ENCODE measurements at places on chromosomes 2 and 18. TPM values are rescaled to one million over a fixed set of nuclear protein-coding genes. Genes with fewer than 3 reads are reported as not detected.

DNA sequence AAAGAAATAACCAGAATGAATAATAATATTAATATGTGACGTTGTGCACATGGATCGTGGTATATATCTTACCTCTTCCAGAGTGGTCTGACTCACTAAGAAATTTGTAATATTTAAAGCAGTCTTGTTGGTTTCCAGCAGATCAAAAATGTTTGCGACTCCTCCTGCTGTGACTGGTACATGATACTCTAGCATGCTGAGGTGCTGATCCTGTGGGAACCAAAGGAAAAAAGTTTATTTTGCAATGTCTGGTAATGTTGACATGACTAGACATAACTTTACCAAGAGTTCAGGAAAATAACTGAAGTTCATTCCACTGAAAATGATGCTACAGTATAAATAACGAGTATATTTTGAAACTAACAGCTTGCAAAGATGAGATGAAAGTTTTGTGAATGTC, 124.5 kb upstream of the BARD1 start:
- no peak for DNase-seq

Gene AGAP1
- total RNA-seq = 25.4 TPM

Gene FBXO36
- 0.65 TPM for total RNA-seq

DNA sequence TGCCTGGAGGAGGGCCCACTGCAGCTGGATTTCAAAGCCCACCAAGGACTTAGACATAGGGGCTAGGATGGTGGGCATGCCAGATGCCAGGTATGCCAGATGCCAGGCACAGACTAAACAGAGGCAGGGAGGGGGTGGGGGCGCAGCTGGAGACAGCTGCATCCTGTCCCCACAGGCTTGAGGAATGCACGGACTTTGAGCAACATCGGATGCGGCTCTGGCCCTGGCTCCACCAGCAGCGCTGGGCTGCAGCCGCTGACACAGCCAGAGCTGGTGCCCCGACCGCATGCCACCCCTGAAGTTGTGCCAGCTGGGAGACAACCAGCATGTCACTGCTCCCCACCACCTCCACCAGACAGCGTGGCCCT, 39.5 kb downstream of the AQP12A start:
- DNase-seq = no peak

Gene LYPD1
- total RNA-seq = not detected

Gene PXDN
- 15.6 TPM for total RNA-seq

DNA sequence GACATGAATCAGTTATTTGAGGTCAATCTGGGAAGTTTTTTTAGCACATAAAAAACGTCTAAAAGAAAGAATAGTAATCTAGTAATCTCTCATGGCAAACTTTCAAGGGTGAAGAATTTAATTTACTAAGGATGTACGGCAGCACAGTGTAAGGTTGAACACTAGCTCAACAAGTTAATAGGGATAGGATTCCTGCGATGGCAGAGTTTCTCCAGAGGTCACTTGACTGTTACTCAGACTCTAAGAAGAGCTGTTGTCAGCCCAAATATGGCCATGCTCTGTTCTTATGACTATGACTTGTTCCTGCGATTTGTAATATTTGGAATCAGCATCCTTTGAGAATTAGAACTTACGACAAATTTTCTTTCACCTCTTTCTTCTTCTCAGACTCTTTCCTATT, 553.3 kb upstream of the TNP1 start:
- no peak for DNase-seq

Gene NEU4
- total RNA-seq = not detected

Gene FSHR
- 0.46 TPM for total RNA-seq

Gene GALNT14
- total RNA-seq = 0.67 TPM

Gene TTC31
- total RNA-seq = 8.4 TPM

DNA sequence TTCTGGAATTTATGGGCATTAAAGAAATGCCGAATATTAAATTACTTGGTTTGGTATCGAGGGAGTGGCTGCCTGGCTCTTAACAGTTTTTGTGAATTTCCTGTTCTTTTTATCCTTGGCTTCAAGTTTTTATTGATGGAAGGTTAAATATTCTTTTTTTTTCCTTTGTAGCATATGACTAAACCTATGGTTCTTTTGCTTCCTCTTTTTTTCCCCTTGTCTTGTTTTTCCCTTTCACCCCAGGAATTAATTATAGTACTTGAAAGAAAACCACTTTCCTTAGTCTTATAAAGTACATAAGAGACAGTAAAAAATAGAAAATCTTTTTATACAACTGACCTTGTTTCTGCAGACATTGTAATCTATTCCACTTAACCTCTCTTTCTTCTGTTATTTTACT, 42.4 kb downstream of the MGAT5 start:
- DNase-seq = no peak

GRCh38 chr18:79583984-79584401, 95.6 kb upstream of the CTDP1 start:
- DNase-seq = peak; percentile 34

GRCh38 chr18:36775396-36775795, 53.4 kb downstream of the TPGS2 start:
- no peak for DNase-seq

DNA sequence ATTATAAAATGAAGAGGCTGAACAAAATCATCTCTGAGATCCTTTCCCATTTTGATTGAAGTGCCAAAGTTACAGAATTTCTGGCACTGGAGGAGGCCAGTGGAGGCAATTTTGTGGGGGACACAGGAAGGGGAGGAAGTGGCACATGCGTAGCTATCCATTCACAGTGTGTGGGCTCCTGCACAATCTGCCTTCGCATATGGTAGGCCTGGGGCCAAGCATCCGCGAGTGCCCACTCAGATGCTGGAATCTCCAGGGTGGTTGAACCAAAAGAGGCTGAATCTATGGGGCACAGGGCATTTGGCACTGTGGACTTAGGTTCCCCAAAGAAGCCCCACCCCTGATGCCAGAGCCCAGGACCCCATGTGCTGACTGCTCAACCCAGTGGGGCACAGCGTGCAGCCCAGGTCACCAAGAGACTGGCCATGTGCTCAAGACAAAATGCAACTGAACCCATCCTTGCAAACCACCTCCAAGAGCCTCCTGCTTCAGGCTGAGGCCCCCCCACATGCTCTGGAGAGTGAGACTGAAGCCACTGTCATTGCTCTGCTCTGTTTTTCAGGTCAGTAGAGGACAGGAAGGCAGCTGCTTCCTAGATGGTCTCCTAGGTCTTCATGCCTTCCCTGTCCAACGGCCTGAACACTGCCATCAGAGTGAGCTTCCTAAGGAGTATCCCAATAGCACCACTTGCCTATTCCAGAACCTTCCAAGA, 28.5 kb downstream of the ST8SIA5 start:
- DNase-seq = no peak

DNA sequence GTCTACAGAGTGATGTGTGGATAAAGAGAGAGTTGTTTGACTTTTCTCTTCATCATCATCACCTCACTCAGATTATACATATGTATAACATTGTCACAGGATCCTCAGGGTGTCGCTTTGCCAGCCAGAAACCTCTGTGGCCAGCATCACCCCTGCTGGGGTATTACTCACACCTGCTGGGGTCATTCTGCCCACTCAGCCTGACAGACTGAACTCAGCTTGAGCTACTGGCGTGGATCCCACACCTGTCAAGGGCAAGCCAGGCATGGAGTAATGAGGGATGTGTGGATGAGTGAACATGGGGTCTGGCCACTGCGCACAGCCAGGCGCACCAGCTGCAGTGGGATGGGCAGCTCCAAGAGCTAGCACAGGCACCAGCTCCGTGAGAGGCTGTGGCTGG, 870.6 kb downstream of the CBLN2 start:
- DNase-seq = no peak

DNA sequence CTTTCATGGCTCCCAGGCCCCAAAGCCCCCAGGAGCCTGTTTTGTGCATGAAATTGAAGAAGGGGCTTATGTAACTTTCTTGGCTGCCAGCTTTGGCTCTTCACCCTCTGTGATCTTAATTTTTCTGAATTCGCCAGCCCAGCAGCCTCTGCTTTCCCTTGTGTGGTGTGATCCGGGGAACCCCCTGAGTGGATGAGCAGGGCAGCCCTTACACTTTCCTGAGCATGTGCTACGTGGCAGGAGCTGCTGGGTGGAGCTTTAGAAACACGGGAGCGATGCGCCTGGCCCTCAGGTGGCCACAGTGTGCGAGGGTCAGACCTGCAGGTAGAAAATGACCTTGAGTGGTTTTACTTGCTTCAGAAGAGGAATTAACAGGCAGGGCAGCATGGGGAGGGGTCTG, 76.4 kb upstream of the MCFD2 start:
- DNase-seq = no peak

DNA sequence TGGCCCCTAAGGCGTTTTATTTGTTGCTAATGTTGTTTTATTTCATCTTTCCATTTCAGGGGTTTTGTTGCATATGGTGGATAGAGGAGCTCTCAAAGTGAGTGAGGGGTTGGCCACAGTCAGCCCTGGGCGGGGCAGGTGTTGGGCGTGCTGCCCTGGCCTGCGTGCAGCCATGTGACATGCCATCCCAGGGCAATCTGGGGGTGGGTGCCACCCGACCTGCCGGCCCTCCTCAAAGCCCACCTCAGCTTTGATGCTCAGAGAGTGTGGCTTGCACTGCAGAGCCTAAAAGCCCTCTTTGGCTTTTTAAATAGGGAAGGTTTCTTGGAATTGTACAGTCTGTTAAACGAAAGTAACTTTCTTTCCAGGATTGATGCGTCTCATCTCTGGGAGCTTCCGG, 18.4 kb downstream of the TSHZ1 start:
- no peak for DNase-seq

DNA sequence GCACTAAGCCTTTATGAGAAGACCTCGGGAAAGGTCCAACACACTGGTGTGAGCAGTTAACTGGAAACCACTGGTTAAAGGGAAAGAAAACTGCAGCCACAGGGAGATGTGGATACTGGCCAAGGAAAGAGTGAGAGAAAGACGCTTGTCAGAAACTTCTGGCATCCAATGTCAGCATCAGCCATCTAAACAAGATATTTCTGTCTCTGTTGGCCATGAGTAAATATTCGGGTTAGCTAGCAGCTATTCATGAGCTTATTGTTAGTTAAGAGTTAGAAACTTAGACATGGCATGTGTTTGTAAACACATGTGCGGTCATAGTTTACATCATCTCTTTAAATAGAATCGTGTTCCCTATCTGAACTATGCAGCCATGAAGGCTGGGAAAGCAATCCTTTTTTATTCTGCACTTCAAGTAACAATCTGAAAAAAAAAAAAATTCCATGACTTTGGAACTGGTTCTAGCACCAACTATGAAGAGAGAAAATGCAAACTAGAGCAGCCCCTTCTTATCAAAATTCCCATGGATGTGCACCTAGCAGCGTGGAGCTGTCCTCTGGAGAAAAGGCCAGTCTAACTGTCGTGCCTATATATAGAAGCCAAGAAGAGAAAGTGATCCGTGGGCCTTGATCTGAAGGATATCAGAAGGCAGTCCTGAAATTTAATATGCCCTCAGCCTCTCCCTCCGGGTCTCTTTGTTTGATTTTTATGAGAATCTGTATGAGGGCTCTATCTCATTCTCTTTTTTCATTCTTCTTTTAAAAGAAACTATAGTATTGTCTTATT, 84.0 kb upstream of the RFX8 start:
- no peak for DNase-seq

- no peak for DNase-seq
Measured at GRCh38 chr2:14544247-14544646, 88.3 kb upstream of the LRATD1 start.

DNA sequence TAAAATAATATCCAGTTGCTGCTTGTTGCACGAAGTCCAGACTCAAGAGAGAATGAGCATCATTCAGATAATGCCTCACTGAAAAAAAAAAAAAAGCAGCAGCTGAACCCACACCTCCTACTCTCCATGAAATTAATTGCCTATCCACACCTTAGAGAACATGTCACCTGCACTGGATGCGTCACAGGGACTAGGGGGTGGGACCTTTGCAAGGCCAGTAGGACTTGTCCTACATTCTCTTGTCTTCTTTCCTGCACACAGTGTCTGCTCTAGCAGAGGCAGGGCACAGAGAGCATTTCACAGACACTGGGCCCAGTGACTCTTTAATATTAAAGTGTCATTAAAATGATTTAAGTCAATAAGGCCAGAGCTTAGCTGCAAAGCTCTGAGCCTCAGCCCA, at the start of gene ABCA12:
TSS of gene ABCA12 (minus strand) at position 148 of the 400 bp plus-strand sequence. CDS start 418 bp downstream, outside the sequence.
- no peak for DNase-seq

Gene CNDP1
- total RNA-seq = not detected

DNA sequence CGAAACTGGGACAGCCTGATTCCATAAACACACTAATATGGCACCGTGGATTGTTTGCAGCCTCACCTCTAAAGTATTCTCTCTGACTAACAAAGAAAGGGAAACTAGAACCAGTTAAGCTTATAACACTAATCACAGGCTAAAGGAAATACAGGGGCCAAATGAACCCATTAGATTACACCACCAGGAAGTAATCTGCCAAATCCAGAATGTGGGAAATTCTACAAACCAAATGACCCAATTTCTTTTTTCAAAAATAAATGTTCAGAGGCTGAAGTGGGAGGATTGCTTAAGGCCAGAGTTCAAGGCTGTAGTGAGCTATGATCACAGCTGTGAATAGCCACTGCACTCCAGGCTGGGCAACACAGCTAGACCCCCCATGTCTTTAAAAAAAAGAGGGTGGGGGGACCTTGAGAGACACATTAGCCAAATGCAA, 1.5 kb upstream of the MPPE1 start:
- no peak for DNase-seq

DNA sequence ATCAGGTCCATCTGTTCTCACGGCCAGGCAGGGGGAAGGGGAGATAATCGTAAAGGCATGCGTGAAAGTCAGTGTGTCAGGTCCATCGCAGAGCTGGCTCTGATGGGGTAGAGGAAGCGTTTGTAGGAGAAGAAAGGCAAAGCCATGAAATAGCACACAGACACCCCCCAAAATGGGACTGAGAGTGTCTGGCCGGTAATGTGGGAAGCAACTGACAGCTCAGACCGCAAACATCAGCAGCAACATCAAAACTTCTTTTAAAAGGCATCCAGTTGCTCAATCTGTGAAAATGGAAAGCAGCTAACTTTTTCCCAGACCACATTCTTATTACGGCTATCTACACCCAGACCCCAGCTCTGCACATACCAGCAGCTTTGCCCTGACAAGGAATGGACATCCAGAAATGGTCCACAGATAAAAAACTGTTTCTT, 232.6 kb downstream of the EN1 start:
- no peak for DNase-seq

Gene KIF1A
- total RNA-seq = 0.65 TPM

Gene CPO
- not detected for total RNA-seq

DNA sequence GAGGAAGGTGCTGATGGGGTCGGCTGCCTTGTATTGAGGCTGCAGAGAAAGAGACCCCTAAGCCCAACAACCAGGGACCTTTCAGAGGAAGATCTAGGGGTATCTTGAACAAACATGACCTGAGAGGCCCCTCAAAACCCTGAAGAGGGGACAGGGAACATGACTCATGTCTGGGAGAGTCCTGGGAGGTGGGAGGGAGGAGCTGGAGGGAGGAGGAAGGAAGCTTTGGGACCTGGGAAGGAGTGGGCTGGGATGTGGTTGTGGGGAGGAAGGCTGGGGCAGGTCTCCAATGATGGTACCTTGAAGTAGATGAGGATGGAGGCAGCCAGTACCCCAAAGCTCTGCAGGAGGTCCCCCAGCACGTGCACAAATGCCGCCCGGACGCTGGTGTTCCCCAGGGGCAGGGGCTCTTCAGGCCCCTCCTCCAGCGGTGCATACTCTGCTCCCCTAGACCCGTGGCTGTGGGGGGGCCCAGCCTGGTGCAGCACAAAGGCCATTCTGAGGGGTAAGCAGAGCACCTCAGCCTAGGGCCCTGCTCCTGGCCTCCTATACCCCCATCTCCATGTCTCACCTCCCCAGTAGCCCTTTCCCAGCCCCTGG, 5.9 kb downstream of the SLC30A3 start:
- DNase-seq = no peak

Gene NCK2
- total RNA-seq = 32.3 TPM

Measured in Right ventricle myocardium superior (tissue), 1 donor.